Stimulated activated CD4-positive, alpha-beta T cell treated with anti-CD3 and anti-CD28 coated beads, Interleukin-4, amount 100 ng/mL, for 1 hour (primary cell): ENCODE measurements at places on chromosomes 5 and 9.

DNA sequence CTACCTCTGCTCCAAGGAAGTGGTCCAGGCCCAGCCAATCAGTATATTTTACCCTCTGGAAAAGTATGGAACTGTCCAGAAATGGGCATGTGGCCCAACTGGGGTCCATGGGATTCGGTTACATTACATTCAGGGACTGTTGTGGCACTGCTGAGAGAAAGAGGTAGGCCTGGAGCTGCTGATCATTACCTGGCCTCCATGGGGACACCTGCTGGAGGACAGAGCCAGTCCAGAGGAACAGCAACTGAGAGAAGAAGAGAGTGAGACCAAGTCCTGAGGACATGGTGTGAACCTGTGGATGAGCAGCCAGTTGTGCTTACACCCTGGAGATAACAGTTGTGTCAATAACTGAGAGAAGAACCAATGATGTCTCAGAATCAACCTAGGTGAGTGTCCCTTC is 48.2 kb downstream of the HMHB1 start:
- no peak for DNase-seq

DNA sequence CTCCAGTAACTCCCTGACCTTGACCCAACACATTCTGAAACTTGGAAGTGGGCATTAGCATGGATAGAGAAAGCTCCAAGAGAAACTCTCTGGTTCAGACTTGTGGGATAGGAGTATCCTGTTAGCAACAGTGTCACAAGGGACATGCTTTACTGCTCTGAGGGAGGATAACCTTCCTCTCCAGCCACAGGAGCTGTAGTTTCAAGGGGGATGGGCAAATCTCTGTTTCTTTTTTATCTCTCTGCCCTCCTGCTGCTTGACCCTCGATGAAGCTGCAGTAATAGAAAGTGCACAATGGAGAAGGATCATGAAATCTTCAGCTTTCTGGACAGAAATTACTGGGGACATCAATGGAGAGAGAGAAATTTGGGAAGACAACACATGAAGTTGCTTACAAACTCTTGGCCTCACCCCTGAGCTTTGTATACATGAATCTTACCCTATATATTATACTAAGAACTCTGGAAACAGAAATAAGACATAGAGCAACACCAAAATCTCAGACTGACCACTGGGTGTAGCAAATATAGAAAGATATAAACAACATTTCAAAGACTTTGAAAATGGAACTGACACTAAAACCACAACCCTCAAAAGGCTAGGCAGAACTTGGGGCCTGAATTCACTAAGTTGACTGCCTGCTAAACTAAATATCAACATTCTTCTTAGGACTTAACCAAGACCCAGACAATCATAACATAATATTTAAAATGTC is 471.0 kb upstream of the MEF2C start:
- no peak for DNase-seq

GRCh38 chr5:83270311-83270710 is 193.0 kb downstream of the XRCC4 start:
- DNase-seq: no peak

GRCh38 chr9:93306579-93307091 is 122.7 kb downstream of the WNK2 start:
- DNase-seq: no peak

GRCh38 chr9:132572921-132573320 is 9.5 kb upstream of the BARHL1 start:
- no peak for DNase-seq
